ENCODE measurements at places on chromosomes 12 and 14.

- no peak for DNase-seq
Measured at GRCh38 chr12:92695577-92695976, 7.2 kb upstream of the PLEKHG7 start.

GRCh38 chr12:127504874-127505273 lies 762.1 kb upstream of the TMEM132C start:
- DNase-seq: no peak

GRCh38 chr14:76968621-76969063 lies 59.9 kb downstream of the IRF2BPL start:
- DNase-seq: no peak

GRCh38 chr14:23631702-23632460 lies 4.3 kb upstream of the DHRS2 start:
- peak; percentile 67 for DNase-seq

- DNase-seq: no peak
Measured at GRCh38 chr12:95231190-95231589, 13.6 kb downstream of the VEZT start.

- no peak for DNase-seq
Measured at GRCh38 chr14:101462726-101463565, 98.3 kb upstream of the DIO3 start.

- DNase-seq: no peak
Measured at GRCh38 chr12:55037351-55037987, 17.7 kb downstream of the NEUROD4 start.

- no peak for DNase-seq
Measured at GRCh38 chr14:106665814-106666213, 1139.4 kb downstream of the TMEM121 start.

- DNase-seq: no peak
Measured at GRCh38 chr14:100537446-100538350, 49.5 kb downstream of the BEGAIN start.

GRCh38 chr12:132503618-132504204 lies 13.8 kb downstream of the FBRSL1 start:
- no peak for DNase-seq

DNA sequence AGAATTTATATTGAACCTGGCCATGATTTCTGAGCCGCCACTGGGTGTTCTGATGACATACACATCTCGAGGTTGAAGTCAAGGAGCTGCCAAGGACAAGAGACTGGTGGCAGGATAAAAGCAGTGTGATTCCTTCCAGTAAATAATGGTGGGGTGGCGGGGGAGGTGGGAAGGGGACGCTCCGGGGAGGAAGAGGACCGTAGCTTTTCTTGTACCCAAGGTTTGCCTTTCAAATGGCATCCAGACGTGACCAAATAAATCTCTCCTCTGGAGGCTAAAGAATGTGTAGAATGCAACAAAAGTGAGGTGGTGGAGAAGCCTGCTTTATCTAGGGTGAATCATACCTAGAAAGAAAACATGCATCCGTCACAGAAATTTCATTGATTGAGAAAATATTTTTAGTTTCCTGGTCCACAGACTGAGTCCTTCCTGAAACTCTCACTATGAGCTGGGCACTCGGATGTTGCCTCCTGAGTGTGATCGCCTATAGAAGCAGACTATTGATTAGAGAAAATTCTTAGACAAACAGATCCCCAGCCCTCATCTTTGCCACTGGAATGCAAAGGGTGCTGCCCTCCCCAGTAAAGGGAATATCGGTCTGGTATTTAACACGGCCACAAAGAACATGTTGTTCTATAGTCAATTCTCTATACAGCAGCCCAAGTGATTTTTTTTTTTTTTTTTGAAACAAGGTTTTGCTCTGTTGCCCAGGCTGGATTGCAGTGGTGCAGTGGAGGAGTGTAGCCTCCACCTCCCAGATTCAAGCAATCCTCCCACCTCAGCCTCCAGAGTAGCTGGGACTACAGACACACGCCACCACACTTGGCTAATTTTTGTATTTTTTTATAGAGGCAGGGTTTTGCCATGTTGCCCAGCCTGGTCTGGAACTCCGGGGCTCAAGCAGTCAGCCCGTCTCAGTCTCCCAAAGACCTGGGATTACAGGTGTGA lies 112.1 kb downstream of the DPF3 start:
- no peak for DNase-seq

DNA sequence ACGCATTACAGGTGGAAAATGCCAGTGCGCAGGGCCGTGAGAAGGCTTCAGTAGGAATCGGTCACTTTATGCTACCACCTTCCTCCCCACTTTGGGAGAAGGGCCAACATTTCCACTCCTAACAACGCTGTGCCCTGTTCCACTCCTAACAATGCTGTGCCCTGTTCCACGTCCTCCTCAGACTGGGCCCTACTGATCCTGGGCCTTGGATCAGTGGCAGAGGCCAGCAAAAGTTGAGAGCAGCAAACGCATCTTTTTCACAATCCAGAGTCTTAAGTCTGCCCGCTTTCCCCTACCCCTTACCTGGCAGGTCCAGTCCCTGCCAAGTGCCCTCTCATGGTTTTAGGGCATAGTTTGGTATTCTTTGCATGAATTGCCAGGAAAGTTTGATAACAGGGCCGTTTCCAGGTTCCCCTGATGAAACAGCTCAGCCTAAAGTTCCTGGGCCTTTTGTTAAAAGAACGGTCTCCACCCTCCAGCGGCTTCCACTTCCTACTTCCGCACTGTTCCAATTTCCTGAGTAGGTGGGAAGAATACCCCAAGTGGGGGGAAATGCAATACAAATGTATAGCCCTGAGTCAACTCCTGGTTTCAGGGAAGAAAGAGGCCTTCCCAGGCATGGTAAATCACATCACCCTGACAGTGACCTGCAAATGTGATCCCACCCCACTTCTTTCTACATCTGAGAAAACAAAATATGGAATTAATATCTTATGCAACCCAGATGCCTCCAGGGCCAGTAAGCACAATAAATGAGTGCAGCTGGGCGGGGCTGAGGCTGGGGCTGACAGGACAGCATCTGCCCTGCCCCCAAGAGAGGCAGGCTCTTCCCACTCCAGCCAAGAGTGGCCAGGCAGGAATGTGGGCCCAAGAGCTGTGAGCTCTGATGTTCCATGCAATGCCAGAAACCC lies 15.0 kb downstream of the KCTD10 start:
- DNase-seq: no peak

DNA sequence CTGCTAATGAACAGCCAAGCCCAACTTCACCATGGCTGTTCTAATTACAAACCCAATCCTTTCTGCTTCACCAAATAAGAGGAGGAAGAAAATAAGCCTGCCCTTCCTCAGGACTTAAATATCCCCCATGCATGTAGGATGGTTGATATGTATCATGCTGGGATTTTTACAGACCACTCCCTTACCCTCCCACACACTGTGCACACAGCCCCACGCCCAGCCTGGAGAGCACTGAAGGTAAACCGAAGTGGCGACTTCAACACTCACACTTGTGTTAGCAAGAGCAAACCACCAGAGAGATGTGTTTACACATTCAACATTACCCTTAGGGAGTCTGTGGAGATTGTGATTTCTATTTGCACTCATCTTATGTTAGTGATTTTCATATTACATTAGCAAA lies 241.2 kb downstream of the EGLN3 start:
- no peak for DNase-seq

DNA sequence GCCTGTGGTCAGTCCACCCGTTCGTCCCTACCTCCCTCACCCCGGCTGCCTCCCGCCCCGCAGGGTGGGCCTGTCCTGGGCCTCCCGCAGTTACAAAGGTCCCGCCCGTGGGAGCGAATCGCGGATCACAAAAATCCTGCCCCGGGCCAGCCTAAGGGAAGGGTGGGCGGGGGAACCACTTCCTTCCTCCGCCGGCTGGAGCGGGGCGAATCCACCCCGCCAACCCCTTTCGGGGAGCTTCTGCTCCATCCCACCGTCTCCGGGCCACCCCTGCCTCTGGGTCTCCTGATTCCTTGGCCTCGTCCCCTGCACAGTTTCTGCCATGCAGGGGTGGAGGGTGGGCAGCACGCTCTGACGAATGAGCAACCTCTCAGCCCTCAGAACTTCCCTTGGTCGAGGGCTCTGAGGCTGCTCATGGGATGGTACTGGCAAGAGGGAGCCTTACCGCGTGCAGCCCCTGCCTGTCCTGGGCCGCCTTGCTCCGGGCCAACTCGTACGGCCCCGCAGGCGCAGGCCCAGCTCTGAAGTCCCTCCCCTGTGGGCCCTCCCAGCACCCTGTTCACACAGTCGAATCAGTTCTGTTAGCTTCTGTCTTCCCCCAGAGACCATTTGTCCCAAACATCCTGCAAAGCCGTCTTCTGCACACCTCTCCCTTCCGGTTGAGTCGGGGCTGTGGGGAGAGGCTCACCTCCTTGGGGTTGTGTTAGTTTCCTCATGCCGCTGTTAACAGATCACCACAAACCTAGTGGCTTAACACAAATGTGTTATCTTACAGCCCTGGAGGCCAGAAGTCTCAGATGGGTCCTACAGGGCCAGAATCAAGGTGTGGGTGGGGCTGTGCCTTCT lies 589 bp upstream of the HVCN1 start:
- DNase-seq: peak; percentile 57

DNA sequence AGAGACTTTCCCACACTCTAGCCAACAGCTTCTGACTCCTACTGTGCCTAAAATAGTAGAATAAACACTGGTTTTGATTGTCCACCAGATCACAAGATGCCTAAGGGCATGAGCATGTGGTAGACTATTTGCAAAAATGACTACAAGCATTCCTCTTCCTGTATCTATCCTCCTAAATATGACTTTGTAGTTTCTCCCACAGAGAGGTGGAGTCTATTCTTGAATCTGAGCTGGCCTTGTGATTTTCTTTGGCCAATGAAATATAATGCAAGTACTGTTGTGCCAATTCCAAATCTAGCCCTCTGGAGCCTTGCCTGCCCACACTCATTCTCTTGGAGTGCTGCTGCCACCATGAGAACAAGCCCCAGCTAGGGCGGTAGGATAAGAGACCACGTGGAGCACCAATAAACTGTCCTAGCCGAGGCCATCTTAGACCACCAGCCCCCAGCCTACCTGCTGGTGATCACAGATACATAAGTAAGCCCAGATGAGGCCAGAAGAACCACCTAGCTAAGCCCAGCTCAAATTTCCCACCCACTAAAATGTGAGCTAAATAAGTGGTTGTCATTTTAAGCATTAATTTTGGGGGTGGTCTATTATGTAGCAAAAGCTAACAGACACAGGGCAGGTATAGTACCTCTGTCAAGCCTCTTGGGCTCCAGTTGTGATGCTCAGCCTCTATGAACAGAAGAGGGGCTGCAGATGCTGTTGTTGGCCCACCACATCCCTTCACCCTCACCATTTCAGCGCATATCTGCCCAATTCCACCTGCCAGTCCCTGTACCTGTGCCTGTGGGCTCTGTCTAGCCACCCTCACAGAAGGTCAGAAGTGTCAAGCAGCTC lies 17.9 kb downstream of the ZFP36L1 start:
- DNase-seq: no peak

DNA sequence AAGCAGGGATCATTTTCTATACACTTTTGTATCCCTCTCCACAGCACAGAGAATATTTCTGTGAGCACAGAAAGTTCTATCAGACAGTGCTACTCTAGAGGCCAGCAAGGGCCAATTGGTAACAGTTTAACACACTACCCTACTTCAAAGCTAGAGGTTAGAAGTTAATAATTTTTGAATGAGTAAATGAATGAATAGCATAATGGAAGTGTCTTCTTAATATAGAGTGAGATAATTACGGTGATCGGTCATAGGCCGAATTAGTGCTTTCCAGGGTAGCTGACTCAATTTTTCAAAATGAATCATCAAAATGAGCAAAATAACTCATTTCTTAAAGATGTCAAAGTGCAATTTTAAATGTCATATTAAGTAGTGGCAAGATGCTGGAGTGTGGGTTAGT lies 67.0 kb upstream of the CCDC198 start:
- no peak for DNase-seq

DNA sequence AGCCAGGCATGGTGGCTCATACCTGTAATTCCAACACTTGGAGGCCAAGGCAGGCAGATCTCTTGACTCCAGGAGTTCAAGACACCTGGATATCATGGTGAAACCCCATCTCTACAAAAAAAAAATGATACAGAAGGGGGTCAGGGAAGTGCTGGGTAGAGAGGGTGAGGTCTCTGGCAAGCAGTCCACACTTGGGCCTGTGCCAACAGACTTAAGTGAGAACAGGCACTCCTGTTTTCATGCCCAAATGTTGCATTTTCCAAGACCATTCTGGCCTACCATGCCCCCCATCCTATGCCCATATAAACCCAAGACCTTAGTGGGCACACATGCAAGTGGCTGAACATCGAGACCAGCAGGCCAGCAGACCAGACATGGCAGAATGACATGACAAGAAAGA lies 16.0 kb upstream of the CMAS start:
- no peak for DNase-seq

- DNase-seq: no peak
Measured at GRCh38 chr12:5258926-5259325, 173.0 kb upstream of the NTF3 start.

DNA sequence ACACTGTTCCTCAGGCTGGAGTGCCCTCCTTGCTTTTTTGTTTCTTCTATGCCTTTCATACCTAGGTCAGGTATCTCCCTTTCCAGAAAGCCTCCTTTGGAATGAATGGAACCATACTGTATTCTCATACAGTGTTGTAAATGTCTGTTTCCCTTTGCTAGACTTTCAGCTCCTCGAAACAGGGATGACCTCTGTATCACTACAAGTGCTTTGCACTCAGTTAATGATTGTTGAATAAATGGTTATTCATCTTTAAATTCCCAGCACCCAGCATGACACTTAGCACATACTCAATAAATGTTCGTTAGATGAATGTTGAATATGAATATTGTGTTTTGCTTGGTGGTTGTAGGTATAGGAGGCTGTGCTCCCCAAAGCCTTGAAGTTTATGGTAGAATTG lies 5.9 kb upstream of the TULP3 start:
- no peak for DNase-seq

GRCh38 chr12:67747869-67748742 lies 99.6 kb downstream of the DYRK2 start:
- no peak for DNase-seq

DNA sequence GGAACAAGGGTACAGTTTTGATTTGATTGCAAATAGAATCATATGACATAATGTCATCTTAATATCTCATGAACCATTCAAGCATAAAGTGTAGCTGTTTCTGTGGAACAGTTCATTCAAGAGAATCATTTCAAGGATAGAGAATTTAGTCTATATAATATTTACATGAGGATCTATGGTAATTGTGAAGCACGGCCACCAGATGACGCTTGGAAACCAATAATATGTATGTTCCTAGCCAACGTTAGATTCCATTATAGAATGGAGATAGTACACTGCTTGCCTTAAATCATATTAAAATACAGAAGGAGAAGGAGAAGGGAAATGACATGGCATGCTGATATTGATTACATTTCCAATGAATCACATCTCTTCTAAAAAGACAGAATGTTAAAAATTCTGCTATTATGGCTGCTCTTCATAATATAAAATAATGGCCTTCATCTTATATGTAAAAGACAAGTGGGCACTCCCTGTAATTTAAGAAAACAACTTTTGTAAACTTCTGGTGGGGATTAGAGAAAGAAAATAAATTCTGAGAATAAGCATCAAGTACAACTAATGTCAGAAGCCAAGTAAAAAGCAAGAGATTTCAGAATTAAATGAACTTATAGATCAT lies 351.0 kb downstream of the NAV3 start:
- no peak for DNase-seq

GRCh38 chr12:6953442-6954315 lies 2.5 kb downstream of the PTPN6 start:
- DNase-seq: peak; percentile 87

Measured in CD4-positive, alpha-beta T cell treated with Interleukin-10 for 1 hour (primary cell).